Stimulated activated CD4-positive, alpha-beta T cell treated with anti-CD3 and anti-CD28 coated beads, Interleukin-1b, Interleukin-23, amount 100 ng/mL, for 1 hour (primary cell): ENCODE measurements at places on chromosomes 7 and 10.

- DNase-seq = no peak
These were observed 11.8 kb upstream of the TIAL1 start for GRCh38 chr10:119608316-119609155.

GRCh38 chr10:112202561-112203241, 19.1 kb upstream of the GPAM start:
- no peak for DNase-seq

GRCh38 chr7:50645186-50645585, 80.0 kb upstream of the DDC start:
- DNase-seq = no peak

DNA sequence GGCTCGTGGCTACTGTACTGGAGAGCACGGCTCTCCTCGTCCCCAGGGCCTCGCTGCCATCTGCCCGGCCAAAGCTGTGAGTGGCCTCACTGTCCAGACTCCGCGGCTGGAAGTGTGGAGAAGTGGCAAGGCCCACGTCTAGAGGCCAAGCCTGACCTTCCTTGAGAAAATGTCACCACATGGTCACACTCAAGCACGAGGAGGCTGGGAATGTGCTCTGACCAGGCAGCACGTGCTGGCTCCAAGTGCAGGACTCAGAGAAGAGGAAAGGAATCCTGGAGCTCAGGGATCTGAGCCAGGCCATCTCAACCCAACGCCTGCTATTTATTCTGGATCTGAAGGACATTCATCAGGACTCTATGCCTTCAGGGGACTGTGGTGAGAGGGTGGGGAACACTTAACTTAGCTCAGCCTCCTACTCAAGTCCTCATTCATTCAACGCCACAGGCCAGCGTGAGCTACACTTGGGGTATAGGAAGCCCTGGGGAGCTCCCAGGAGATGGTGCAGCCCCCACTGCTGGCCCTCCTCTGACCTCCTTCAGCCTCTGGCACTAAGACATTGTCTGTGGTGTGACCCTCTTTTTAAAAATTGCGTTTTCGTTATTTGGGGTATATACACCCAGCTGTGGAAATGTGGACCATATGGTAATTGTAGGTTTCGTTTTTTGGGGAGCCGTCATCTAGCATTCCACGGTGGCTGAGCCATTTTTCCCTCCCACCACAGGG, 29.0 kb downstream of the EN2 start:
- DNase-seq = no peak

DNA sequence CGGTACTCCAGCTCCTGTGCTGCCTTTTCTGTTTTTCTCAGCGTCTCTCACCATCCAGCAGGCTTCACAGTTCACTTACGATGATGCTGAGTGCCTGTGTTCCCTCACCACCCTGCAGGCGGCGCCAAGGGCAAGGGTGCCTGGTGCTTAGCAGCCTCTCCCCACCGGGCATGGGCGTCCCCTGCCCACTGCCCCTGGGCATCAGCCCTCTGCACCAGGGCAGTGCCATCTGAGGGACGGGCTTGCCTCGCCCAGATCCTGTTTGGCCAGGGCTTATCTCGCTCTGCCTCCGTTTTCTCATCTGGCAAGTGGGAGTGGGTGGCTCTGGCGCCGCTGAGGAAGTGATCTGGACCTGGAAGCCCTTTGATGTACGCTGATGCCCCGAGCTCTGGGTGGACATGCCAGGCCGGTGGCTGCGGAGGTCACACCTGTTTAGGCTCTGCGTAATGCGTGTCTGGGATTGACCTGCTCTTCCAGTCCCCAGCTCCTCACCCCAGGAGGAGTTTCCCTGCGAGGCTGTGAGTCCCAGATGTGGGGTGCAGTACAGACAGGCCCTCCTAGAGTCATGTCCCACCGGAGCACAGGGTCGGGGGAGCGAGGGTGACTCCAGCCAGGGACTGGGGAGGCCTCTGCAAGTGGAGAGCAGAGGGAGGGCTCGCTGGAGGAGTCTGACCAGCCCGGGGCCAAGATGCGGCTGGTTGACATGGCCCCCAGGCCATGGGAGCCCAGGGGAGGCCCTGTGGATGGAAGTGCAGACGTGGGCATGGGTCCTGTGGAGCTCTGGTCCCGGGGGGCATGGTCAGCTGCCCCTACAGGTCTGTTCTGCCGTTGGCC, 11.8 kb downstream of the TTYH3 start:
- no peak for DNase-seq

- DNase-seq = no peak
These were observed 3.4 kb upstream of the C10orf88 start for GRCh38 chr10:122957474-122957873.

GRCh38 chr10:60872451-60872850, 71.5 kb downstream of the RHOBTB1 start:
- no peak for DNase-seq

GRCh38 chr10:43689618-43689954, 40.9 kb upstream of the ZNF32 start:
- no peak for DNase-seq

- DNase-seq = no peak
These were observed 37.9 kb upstream of the SEPHS1 start for GRCh38 chr10:13386021-13386420.

GRCh38 chr10:6009961-6010360, 32.6 kb upstream of the IL15RA start:
- DNase-seq = no peak

DNA sequence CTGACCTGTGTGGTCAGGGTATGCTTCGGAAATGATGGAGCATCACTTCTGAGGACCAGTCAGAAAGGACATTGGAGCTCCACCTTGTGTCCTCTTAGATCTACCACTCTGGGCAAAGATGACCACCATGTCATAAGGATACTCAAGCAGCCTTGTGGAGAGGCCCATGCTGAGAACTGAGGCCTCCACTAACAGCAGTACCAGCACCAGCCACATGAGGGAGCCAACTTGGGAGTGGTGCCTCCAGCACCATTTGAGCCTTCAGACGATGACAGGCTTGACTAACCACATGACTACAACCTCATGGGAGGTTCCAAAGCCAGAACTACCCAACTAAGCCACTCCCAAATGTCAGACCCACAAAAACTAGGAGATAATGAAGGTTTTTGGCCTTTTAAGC, 116.0 kb downstream of the NPTX2 start:
- no peak for DNase-seq

DNA sequence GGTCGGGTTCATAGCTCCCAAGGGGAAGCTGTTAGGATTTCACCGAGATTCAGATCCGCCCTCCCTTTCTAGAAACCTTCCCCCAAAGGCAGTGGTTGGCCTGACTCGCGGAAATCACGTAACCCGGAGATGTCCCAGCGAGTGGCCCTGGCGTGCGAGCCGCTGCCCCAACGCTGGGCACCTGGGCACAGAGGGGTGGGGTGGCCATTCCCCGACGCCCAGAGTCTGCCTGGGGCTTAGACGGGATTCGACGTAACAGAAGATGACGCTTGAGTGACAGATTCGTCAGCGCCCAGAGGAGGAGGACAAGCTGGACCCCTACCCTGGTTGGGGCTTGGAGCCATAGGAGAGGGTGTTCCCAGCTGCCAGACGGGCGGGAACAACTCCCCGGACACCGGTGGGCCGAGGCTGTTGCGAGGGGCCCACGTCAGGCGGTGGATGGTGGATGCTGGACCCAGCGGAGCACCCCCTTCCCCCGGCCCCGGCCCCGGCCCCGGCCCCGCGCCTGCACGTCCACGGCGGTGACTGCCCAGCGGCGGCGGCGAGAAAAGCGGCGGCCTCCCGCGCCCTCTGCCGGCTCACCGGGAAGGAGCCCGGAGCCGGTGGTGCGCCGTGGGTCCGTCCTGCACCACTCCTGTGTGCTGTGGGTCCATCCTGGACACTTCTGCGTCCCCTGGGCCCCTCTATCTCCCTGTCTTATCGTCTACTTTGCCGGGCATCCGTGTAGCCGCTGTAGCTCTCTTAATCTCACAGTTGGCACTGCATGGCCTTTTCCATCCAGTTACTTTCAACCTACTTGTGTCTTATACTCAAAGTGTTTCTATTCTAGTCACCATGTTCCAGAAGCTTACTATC, 35.4 kb upstream of the KNDC1 start:
- DNase-seq = no peak

GRCh38 chr7:27876756-27877155, 136.8 kb downstream of the TAX1BP1 start:
- DNase-seq = no peak

GRCh38 chr10:50291261-50291850, 40.0 kb upstream of the ASAH2 start:
- DNase-seq = no peak

DNA sequence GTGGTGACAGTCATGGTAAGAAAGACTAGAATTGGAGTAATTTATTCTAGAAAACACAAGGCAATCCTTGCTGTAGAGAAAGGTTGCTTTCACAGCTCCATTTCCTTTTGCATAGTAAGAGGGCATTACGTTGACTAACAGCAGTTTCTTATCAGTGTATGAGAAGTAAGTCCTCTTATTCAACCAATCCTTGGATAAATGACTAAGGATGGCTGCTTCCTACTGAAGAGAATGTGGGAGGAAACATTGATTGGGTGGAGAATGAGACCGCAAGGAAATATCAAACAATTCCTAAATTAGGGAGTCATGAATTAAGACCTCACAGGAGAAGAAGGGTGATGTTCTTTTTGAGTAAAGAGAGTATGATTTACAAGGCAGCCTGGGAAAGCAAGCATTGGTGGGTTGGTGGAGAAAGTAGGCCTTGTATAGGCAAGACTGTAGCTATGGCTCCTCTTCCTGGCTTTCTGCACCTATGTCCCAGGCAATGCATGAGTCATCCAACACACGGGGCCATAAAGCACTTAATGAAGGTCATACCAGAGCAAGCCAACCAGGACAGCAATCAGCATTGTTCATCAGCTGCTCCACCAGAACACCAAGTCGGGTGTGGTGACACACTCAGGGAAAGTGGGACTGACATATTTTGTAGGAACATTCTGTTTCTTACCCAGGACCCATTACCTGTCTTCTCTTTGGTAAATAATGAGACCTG, 5.6 kb downstream of the MGAM start:
- no peak for DNase-seq

DNA sequence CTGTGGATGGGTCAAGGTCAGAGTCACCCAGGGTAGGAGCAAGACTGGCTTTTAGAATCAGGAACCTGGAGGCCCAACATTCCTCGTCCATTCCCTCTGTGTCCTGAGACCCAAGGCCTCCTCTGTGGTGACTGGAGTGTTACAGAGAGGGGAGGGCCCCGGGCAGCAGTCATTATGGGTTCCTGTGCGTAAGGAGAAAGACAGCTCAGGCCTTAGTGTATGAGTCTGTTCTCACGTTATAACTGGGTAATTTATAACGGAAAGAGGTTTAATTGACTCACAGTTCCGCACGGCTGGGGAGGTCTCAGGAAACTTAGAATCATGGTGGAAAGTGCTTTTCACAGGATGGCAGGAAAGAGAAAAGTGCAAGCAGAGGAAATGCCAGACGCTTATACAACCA, 422.3 kb downstream of the TCERG1L start:
- DNase-seq = no peak

DNA sequence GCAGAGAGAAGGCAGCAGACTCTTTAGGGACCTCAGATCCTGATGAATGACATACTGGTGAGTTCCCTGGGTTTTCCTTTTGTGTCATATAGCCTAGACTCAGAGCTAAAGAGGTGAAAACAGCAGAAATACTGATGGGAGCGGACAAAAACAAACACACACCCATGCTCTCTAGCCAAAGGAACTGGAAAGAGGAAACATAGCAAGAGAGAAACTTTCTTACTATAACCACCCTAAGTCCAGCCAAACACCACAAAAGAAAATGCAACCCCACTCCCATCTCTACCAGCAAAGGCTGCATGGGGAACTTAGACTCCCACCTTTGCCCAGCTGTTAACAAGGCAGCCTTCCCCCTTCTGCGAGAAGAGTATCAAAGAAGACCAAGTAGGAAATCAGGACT, 16.3 kb downstream of the GSAP start:
- DNase-seq = no peak

DNA sequence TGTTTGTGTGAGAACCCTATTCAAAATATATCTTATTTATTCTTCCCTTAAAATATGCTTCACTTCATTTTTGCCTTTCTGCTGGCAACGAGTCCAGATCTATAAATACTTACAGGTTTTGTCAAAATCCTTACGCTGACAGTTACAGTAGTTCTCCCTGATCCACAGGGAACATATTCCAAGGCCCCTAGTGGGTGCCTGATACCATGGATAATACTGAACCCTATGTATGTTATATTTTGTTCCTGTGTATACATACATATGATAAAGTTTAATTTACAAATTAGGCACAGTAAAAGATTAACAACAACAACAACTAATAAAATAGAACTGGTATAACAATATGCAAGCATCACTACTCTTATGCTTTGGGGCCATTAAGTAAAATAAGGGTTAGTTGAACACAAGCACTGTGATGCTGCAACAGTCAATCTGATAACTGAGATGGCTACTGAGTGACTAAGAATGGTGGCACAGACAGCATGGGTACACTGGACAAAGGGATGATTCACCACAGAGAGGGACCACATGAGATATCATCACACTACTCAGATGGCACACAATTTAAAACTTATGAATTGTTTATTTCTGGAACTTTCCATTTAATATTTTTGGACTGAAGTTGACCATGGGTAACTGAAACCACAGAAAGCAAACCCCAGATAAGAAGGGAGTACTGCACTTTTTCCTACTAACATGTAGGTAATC, 29.4 kb upstream of the PCGF5 start:
- DNase-seq = no peak

DNA sequence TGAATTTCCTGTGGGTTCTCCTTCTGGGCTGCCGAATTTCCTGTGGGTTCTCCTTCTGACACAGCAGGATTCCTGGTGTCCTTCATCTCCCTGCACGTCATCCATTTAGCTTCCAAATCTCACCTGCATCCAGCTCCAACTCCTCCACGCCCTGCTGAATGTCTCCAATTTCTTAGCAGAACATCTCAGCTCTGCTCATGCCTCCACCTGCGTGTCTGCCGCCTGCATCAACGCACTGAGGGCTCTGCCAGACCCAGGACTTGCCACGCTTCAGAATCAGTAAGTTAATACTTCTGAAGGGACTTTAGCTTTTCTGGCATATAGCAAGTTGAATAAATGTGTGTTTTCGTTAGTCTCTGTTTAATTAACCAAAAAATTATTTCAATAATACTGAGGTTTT, 31.1 kb upstream of the VIPR2 start:
- no peak for DNase-seq

DNA sequence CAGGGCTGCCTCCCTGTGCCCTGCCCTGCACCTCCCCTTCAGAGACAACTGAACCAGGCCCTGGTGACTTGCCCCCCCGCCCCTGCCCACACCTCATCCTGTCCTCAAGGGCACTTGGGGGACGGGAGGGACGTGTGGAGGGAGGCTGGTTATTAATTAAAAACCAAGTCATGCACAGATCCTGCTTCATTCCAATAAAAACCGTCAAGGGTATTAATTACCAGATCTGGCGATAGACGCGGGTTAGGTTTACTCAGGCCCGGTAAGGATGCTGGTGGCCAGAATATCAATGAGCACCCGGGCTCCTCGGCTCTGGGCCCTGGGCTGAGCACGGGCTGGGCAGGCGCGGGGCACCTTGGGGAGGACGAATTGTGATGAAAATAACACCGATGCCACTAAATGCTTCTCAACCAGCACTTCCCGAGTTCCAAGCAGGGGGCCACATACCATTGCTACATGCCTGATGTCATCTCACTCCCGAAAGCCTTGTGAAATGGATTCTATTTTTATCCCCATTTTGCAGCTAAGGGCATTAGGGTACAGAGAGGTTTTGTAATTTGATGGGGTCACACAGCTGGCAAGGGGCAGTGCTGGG, 24.5 kb upstream of the GTF2IRD1 start:
- DNase-seq = no peak
